ENCODE measurements at places on chromosomes 1 and 21. TPM values are rescaled to one million over a fixed set of nuclear protein-coding genes. Genes with fewer than 3 reads are reported as not detected.

The TEKT2 gene
- total RNA-seq = 0.48 TPM

The TTC34 gene
- total RNA-seq = under 0.01 TPM

The TOE1 gene
- total RNA-seq = 14.8 TPM

The LAMB3 gene
- total RNA-seq = 348 TPM

The PODN gene
- total RNA-seq = not detected

The OLFML3 gene
- 0.17 TPM for total RNA-seq

The CFHR5 gene
- not detected for total RNA-seq

The RIPPLY3 gene
- 0.92 TPM for total RNA-seq

The SLC27A3 gene
- 6.2 TPM for total RNA-seq

The CR1L gene
- not detected for total RNA-seq

The OR14A16 gene
- not detected for total RNA-seq

The KRTAP10-3 gene
- not detected for total RNA-seq

The C1orf141 gene
- not detected for total RNA-seq

The KIAA0040 gene
- total RNA-seq = 9.7 TPM

The OR10J1 gene
- not detected for total RNA-seq

The SMPDL3B gene
- total RNA-seq = 23.3 TPM

Data from kidney epithelial cell (primary cell).